Calu3 (cell line): ENCODE measurements at places on chromosomes 7 and 10. TPM values are rescaled to one million over a fixed set of nuclear protein-coding genes. Genes with fewer than 3 reads are reported as not detected.

- H3K36me3 ChIP-seq, result peaks cover 2% of the 10 kb centered on the region
- peaks cover 9% of the 10 kb centered on the region for H3K27me3 ChIP-seq
- no peak overlapping the region for H3K27ac ChIP-seq
- no peaks in the 10 kb centered on the region for H3K4me1 ChIP-seq
- DNase-seq, result no peak
- H3K4me3 ChIP-seq, result no peak overlapping the region
Observed at GRCh38 chr10:85400981-85401695, 965.5 kb downstream of the GRID1 start.

DNA sequence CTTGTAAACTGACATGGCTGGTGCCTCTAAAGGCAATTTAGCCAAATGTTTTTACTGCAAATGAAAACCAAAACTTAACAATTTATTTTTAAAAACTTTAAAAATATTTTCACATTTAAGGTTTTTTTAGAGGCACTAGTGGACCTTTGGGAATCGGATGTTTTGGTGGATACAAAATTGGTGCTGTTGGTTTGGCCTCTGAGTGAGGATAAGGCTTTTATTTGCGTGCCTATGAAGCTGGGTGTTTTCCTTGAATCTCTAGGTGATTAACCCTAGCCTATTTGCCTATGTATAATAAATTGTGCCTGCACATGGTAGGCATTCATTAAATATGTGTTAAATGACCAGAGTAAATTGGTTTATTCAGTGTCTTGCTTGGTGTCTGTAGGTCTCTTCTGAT, 2.9 kb upstream of the SGCE start:
- H3K36me3 ChIP-seq, result peaks cover 31% of the 10 kb centered on the region
- H3K4me3 ChIP-seq, result no peak overlapping the region
- DNase-seq, result no peak
- H3K27ac ChIP-seq, result no peak overlapping the region
- no peaks in the 10 kb centered on the region for H3K27me3 ChIP-seq

Gene LRMDA
- total RNA-seq, result 5.5 and 7.6 TPM in 2 replicates

GRCh38 chr10:21732067-21732772, 198.2 kb downstream of the MLLT10 start:
- H3K4me3 ChIP-seq, result no peak overlapping the region
- no peaks in the 10 kb centered on the region for H3K27me3 ChIP-seq
- peaks cover 20% of the 10 kb centered on the region for H3K36me3 ChIP-seq

Gene GLI3
- not detected in 2 replicates for total RNA-seq

Gene SMKR1
- total RNA-seq, result 0.49 TPM in 1 of 2 replicates, not detected in the other

GRCh38 chr7:2079332-2080059, 153.2 kb downstream of the MAD1L1 start:
- H3K4me1 ChIP-seq, result no peaks in the 10 kb centered on the region
- H3K27ac ChIP-seq, result no peak overlapping the region
